ENCODE measurements at places on chromosomes 6 and 20. TPM values are rescaled to one million over a fixed set of nuclear protein-coding genes. Genes with fewer than 3 reads are reported as not detected.

Gene AVP
- total RNA-seq, result not detected

Gene INSM1
- not detected for total RNA-seq

Gene FAM184A
- 0.11 TPM for total RNA-seq

Gene CALHM5
- under 0.01 TPM for total RNA-seq

Gene ITPR3
- total RNA-seq, result 64.2 TPM

Gene ATP6V1G2
- total RNA-seq, result 1.2 TPM

Gene TNFRSF6B
- total RNA-seq, result 0.39 TPM

Gene KCNS1
- total RNA-seq, result 0.79 TPM

Gene GCNT2
- total RNA-seq, result 0.79 TPM

Gene SLC17A3
- total RNA-seq, result not detected

Gene C6orf132
- total RNA-seq, result 19.8 TPM

Gene FOXF2
- not detected for total RNA-seq

Gene OLIG3
- total RNA-seq, result not detected

Gene IP6K3
- total RNA-seq, result 2.4 TPM

Gene PPP1R3G
- 11.4 TPM for total RNA-seq

Gene IL20RA
- not detected for total RNA-seq

Gene TFAP2A
- total RNA-seq, result 24.3 TPM

Gene CAGE1
- total RNA-seq, result 0.22 TPM

Gene TSBP1
- not detected for total RNA-seq

Gene KIF25
- total RNA-seq, result not detected

Gene HLA-DRB1
- 0.22 TPM for total RNA-seq

Gene RIMS4
- under 0.01 TPM for total RNA-seq

Gene BPIFA3
- total RNA-seq, result not detected

Gene FUT9
- total RNA-seq, result 0.79 TPM

Gene THBS2
- total RNA-seq, result 1.3 TPM

Gene TAAR5
- not detected for total RNA-seq

Gene F13A1
- total RNA-seq, result not detected

Gene GZF1
- 18.4 TPM for total RNA-seq

Gene SLC16A10
- not detected for total RNA-seq

Gene DEFB125
- total RNA-seq, result not detected

Gene ANKRD66
- not detected for total RNA-seq

Gene SLC12A5
- 0.33 TPM for total RNA-seq

Gene PNPLA1
- total RNA-seq, result not detected

Gene SRMS
- not detected for total RNA-seq

Gene ECT2L
- total RNA-seq, result 0.39 TPM

Gene PCMTD2
- total RNA-seq, result 29.2 TPM

Gene SLC22A2
- 0.11 TPM for total RNA-seq

Gene GNMT
- not detected for total RNA-seq

Gene RIPOR3
- 0.22 TPM for total RNA-seq

Gene SMOC2
- total RNA-seq, result not detected

Gene PDE10A
- total RNA-seq, result 58.9 TPM

All from placental epithelial cell (primary cell).